ENCODE measurements at places on chromosomes 16 and 17.

DNA sequence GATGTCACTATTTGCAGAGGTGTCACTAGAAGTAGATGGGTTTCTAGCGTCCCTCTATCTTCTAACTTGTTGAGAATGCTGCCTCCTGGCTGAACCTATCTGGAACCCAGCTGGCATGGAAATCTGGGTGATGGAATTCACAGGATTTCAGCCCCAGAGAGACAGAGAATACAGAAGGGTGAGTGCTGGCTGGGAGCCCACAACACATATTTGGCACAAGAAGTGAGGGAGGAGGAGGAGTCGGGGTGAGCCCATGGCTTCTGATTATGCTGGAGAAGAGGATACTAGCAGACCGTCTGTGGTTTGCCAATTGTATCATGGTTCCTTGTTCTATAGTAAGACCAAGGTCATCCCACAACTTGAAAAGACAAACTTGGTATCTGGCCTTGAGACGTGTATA, 557.8 kb upstream of the SALL1 start:
- no peak for DNase-seq

DNA sequence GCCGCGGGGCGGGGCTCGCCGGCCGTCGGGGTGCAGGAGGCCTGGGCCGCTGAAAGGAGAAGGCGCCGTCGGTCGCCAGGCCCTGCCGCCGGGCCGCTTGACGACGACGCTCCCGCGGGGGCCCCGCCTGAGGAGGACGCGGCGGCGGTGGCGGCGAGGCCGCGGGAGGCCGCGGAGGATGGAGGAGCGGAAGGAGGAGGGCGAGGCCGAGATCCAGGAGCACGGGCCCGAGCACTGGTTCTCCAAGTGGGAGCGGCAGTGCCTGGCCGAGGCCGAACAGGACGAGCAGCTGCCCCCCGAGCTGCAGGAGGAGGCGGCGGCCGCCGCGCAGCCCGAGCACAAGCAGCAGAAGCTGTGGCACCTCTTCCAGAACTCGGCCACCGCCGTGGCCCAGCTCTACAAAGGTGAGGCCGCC, 430 bp downstream of the HAPSTR1 start:
- no peak for DNase-seq

- peak; percentile 64 for DNase-seq
Measured at GRCh38 chr17:64091116-64091515, 38.8 kb downstream of the ERN1 start.

GRCh38 chr17:81635973-81636504, 873 bp downstream of the NPLOC4 start:
- DNase-seq, result no peak

GRCh38 chr16:65044873-65045272, 77.0 kb downstream of the CDH11 start:
- DNase-seq, result no peak

- peak; percentile 76 for DNase-seq
Measured at GRCh38 chr16:46765050-46765449, 16.9 kb upstream of the MYLK3 start.

DNA sequence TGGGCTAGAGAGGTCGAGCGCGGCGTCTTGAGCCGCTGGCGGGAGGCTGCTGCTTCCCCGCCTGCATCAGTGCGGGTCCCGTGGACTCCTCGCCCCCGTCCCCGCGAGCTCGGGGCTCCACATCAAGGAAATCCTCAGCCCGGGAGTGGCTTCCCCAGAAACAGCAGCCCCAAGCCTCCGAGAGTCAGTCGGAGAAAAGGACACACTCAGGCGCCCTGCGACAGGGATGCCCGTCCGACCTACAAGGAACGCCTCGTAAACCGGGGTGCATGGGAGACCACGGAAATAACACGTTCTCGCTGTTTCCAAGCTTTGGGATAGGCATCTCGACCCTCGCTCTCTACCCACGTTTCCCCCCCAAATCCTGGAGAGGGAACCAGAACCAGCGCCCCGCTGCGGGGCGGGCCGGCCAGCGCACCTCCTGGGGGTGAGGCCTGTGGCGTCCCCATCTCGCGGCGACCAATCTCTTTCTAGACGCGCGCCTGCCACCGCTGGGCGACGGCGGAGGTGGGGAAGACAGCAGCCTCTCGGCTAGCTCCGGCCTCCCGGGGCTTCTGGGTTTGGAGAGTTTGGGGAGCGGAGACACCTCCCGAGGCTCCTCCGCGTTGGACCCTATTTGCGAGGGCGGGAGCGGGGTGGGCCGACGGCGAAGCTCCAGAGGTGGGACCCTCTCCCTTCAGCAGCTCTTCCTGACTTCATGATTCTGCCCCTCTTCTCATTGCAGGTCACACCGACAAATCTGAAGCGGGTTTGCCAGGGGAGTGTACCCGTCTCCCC, 759 bp upstream of the TP53I13 start:
- peak; percentile 46 for DNase-seq

DNA sequence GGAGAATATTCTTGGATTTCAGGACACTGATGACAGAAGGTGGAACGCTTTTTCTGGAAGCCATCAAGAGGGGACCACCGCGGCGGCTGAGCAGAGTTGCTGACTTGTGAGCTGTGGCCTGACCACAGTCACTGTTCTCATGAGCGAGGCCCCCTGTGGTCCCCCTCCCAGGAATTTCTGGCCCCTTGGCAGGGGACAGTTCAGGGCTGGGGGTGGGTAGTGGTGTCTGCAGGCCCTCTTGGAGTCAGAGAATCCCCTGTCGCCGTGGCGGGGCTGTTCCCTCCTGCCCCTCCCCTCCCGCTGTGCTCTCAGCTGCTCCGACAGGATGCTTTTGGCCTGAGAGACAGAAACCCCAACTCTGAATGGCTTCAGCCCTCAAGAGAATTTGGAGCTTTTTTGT, 292.0 kb downstream of the SEC14L1 start:
- no peak for DNase-seq

GRCh38 chr17:19647697-19648474, 665 bp upstream of the ALDH3A2 start:
- peak; percentile 67 for DNase-seq

- no peak for DNase-seq
Measured at GRCh38 chr17:65489413-65490155, 71.9 kb downstream of the AXIN2 start.

DNA sequence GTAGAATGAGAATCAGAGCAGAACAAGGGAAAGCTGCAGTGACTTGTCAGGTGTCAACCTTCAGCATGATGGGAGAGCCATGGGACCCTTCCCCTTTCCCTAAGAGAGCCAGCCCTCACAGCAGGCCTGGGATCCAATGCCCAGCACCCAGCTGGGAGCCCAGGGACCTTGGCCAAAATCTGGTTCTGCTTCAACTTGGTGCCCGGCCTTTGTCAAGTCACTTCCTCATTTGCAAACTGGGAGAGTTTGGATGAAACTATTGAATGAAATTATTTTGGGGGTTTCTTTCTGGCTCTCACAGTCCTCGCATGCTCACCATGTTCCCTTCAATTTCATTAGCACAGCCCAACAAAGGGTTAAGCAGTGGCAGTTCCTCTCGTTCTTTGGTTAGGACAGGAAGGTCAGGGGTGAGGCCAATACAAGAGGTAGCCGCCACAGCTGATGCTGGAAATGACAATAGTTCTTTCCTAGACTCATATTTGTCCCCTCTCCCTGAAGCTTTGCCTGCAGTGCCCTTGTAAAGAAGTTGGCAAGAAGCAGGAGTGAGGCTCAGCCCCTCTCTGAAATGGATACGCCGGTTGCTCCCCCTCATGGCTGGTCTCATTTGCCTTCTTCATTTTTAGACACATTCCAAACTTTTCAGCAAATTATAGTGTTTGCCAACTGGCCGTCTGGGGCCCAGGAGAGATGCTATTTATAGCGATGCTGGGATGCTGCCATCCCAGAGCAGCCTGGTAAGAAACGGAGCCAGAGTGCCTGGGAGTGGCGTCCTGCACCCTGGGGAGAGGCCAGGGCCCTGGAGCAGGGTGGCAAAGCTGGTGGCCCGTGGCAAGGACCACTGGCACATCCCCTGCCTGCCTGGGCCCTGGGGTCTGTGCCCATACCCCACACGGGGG, 34.5 kb upstream of the MEOX1 start:
- peak; percentile 31 for DNase-seq

GRCh38 chr17:34236281-34236892, 18.7 kb upstream of the CCL2 start:
- DNase-seq, result peak; percentile 82

DNA sequence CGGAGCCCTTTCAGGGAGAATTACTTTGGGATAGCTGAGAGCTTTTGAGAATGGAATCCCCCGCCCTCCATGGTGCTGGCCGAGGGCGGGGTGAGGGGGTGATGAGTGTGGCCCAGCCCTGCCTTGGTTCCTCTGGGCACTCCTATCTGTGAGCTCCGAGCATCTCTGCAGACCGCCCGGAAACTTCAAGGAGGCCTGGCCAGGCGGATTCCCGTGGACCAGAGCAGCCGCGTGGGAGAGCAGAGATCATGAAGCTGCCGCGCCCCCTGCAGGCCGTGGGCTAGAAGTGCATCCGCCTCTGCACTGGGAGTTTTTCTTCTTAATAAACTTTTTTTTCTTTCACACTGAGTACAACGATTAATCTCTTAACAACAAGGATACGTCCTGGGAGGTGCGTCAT, 392.9 kb upstream of the EEF2KMT start:
- DNase-seq, result peak; percentile 9

DNA sequence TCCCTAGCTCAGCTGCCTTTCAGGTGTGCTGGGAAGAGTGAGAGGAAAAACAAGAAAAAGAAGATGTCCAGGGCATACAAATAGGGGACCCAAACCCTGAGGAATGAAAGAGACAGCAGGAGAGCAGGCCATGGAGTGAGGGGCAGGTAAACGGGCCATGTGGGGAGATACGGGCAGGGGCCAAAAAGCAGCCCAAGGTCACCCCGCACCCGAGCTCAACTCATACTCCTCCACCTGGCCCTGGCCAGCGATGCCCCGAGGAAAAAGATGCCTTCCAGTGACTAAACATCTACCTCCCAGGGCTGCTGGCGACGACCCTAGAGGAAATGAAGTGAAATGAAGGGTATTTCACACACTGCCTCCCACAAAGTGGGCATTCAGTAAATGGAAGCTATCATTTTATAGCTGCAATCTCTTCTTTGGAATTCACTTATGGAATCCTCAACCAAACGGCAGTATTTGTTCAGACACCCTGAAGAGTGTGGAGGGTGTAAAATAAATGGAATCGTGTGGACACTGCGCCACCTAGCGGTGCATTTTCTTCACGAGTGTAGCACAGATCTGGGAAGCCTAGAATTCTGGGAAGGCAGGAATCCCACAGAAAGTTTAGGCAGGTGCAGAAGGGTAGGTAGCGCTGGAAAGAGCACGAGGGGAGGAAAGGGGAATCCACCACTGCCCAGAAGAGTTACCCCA, 14.9 kb downstream of the ELAC2 start:
- peak; percentile 26 for DNase-seq

GRCh38 chr16:47058295-47059086, 85.0 kb upstream of the DNAJA2 start:
- no peak for DNase-seq

DNA sequence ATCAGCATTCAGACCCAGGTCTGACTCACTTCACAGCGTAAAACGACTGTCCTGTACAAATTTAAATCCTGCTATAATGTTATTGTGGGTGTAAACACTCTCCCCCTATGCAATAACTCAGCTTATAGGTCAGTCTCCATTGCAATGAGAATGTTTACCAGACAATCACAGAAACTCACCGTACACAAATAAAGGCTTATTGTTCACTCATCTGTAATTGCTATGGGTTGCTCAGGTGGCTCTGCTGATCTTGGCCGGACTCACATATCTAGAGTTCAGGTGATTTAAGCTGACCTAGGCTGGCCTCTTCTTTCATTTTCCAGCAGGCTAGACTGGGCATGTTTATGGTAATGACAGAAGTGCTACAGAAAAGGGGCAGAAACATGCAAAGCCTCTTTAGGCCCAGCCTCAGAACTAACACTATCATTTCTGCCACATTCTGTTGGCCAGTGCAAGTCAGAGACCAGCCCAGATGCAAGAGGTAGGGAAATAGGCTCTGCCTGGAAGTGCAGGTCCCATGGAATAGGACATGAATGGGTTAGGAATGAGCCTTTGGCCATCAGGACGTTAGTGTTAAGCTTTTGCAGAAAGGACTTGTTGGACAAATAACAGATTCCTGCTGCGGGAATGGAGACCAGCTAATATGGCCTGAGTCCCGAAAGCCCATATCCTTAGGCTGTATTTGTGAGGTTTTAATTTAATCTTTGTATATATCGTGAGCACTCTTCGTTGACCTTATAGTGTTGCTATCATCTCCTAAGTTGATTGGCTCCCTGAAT, 44.0 kb downstream of the HLF start:
- no peak for DNase-seq
